D721Med (cell line): ENCODE measurements at places on chromosomes 1 and 21.

DNA sequence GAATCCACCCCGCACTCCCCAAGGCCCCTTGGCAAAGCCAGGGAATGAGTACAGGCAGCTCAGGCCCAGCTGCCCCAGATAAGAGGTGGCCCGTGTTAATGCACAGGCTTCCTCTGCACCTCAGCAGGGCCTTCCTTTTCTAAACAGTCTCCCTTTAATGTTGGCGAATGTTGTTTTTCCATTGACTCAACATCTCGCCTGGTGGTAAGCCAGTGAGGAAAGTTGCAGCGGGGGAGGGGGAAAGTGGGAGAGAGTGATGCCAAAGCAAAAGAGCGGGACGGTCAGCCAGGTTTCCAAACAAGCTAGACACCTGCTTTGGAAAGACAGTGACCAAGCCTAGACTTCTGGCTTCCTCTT lies 10.3 kb upstream of the PROX1 start:
- no peak for DNase-seq

DNA sequence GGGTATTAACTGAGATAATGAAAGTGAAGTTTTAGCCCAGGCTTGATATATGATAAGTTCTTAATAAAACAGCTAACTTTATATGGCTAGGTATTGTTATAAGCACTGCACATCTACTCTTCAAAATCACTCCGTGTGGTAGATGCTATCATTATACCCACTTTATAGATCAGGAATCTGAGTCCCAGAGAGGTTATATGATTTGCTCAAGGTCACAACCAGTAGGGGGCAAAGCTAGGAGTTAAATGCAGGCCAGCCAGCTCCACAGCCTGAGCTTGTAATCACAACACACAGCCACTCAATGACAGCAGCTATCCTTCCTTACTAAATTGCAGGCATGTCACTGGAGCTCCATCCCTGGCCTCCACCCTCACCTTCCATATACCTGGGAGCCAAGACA lies 115.8 kb downstream of the CAPN8 start:
- no peak for DNase-seq

- DNase-seq = no peak
These were observed 191.0 kb downstream of the TPR start for GRCh38 chr1:186183970-186184628.

DNA sequence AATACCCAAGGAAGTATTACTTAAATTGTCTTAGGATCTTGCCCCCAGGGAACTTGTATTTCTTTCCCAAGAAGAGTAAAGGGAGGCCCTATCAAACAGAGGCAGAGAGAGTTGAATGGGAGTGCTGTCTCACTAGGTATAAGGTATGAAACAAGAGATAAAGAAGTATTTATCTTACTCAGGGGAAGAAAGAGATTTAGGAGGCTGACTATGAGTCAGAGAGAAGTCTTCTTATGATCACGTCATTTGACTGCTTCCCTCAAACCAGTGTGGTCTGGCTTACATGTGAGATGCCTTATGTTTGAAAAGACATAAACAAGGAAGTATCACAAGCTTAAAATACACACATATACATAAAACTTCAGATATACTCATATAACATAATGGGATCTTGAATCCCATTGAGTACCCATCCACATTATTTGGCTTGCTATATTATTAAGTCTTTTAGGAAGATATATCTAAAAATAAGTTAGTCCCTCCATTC lies 29.6 kb downstream of the DUSP10 start:
- DNase-seq = no peak

DNA sequence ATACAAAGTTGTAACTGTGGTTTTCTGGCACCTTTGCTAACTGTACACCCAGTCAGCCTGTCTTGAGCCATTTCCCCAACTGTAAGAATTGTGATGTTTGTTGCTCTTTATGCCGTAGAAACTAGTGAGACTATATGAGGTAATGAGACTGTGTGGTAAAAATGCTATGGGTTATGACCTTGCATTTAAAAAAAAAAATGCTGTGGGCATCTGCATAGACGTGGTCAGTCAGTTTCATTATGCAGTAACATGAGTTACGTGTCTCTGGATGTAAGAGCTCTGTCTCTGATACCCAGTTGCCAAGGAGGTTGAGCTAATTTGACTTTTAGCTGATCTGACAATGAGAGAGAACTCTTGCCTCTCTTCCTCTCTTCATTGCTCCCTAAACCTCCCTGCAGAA lies 80.6 kb upstream of the LAMC2 start:
- no peak for DNase-seq

- no peak for DNase-seq
These were observed 33.0 kb downstream of the LAMC2 start for GRCh38 chr1:183218971-183219615.

DNA sequence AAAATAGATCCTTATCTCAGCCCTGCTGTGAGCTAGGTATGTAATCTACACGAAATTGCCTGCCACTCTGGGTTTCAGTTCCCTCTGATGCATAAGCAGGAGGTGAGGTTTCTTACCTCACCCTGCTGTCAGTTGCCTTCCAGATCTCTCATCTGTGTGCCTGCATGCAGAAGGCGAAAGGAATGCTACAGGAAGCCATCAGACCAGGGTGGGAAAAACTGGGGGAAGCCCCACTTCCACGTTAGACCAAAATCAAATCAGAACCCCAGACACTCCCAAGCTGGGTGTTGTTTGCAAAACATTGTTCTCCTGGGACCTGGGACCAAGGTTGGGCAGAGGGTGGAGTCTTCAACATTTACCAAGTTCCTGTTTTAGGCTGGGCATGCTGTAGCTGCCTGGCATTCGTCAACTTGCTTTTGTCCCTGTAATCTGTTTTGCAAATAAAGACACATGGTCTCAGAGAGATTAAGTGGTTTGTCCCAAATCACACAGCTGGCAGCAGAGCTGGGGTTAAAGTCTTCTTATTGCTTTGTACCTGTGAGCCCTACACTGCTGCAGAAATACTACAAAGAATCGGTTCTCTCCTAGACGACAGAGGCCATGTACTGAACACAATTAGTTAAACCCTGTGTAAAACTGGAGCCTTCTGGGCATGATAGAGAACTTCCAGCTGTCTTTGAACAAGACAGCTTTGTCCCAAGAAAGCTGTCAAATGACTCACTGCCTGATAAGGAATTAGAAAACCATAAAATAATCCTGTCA lies 389.7 kb upstream of the RUNX1 start:
- DNase-seq = no peak

DNA sequence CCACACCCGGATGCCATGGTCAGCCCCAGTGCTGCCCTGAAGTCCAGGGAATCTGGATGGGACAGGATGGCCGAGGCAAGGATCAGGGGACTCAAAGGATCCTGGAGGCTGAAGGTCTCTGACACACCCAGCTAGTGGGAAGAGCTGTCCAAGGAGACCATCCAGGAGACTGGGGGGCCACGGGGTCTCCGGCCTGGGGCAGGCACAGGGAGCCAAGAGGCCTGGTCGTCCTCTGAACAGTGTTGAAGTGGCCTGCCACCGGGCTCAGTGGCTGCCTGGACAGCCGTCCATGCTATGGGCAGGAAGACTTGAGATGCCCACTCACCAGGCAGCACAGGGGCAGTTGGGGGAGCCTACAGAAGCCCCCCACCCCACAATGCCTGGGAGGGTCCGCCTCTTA lies 41.9 kb downstream of the MEGF6 start:
- DNase-seq = no peak

- DNase-seq = no peak
These were observed 48.4 kb upstream of the SIPA1L2 start for GRCh38 chr1:232678185-232678886.
